ENCODE measurements at places on chromosomes 7 and 10.

DNA sequence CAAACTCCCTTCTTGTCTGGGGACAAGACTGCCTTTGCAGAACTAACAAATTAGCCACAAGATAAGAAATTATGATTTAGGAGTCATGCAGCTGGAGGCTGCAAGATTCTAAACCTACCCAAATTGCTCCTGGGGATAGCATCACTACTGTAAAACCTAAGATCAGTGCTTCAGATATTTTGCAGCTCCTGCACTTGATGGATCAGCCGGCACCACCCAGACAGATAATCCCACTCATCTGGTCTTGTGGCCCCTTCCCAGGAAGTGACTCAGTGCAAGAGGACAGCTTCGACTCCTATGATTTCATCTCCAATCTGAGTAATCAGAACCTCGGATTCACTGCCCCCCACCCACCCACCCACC lies 181.9 kb downstream of the AKR1D1 start:
- no peak for DNase-seq

- no peak for DNase-seq
These were observed 1.0 kb downstream of the BEND7 start for GRCh38 chr10:13527864-13528122.

DNA sequence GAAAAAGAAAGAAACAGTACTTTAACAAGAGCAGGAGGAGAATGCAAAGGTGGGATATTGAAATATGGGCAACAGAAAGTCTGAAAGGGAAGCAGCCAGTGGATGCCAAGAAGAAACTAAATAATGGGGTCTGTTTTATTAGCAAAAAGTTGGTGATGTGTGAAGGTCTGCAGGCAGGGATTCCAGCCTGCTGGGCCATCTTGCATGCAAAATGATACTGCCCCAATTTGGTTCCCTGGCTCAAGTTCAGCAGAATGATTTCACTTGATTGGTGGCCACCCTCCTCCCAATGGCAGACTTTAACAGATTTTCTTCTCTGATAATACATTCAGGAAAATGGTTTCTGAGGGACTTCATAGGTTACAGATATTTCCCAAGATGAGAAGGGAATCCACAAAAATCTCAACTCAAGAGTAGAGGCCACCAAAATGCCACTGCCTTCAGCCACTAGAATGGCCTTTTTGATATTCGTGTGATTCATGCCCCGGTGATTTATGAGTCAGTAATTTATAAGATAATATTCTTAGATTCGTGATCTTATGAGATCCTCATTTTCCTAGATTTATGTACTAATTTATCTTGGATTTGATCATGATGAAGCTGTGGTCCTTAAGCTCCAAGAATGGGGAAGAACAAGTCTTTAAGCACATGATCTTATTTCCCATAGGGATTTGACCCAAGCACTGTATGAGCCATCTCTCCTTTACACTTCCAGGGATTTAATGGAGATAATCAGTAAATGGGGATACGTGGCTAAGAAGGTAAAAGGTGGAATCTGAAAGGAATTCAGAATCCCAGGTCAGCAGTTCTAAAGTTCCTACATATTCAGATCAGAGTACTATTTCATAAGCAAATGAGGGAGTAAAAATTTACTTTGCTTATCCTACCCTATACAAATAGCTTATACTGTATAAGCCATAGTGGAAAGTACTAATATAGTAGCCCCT lies 32.3 kb upstream of the ADD3 start:
- DNase-seq: no peak

DNA sequence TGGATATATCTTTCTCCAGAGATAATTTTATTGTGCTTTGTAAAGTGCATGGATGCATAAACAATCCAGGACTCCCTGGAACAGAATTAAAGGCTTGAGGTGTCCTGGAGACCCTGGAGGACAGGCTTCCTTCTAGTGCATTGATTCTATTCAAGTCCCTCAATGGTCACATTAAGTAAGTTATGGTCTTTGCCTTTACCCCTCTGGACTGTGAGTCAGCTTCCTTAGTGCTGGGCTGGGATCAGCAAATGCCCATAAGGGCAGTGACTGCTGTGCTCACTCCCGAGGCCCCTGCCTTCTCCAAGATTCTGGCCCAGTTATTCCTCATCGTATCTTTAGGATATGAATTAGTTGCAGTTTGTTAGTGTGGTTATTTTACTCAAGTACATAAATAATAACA lies 178.7 kb upstream of the PRSS58 start:
- DNase-seq: no peak

- DNase-seq: no peak
These were observed 51.8 kb downstream of the PYROXD2 start for GRCh38 chr10:98363220-98363619.

DNA sequence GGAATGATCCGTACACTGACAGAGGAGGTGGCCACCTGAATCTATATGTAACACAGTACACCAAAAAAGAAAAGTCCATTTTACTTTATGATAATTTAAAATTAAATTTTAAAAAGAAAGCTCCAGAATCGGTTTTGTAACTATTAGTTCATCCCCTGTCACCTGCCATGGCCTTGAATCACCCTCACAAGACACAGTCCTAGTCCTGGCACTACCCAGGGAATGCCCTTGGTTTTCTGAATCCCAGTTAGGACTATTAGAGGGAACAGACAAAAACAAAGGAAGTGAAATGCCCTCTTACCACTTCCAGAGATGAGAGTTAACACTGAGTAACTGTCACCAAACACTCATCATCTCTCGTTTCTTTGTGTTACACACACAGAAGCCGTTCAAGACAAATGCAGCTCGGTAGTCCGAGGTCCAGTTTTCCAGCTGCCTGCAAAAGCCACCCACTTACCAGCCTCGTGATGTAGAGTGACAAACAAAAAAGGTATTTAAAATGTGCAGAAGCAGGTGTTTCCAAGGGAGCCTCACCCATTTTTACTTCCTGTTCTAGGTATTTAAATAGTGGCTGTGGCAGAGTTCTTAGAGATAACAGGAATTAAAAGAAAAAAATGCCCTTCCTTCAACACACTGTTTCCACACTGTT lies 6.1 kb downstream of the PTPRN2 start:
- DNase-seq: no peak

GRCh38 chr7:105178928-105179541 lies 165.0 kb downstream of the KMT2E start:
- no peak for DNase-seq

DNA sequence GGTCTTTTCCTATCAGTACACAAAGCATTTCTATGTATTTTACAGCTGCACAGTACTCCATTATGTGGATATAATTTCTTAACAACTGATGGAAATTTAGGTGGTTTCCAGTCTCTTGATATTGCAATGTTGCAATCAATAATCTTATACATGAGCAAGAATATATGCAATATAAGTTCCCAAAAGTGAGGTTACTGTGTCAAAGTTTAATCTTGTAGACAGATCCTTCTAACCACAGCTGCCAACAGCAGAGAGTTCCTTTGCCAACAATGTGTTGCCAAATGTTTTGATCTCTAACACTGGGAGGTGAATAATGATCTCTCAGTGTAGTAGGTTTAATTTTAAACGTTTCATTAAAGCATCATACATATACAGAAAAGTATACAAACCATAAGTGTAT lies 54.5 kb downstream of the CUL2 start:
- no peak for DNase-seq

- DNase-seq: peak; percentile 85
These were observed 2.8 kb downstream of the FAM180A start for GRCh38 chr7:135745703-135746312.

GRCh38 chr10:122477436-122477835 lies 16.1 kb downstream of the HTRA1 start:
- DNase-seq: no peak

GRCh38 chr10:97894092-97894491 lies 44.4 kb downstream of the GOLGA7B start:
- DNase-seq: no peak

DNA sequence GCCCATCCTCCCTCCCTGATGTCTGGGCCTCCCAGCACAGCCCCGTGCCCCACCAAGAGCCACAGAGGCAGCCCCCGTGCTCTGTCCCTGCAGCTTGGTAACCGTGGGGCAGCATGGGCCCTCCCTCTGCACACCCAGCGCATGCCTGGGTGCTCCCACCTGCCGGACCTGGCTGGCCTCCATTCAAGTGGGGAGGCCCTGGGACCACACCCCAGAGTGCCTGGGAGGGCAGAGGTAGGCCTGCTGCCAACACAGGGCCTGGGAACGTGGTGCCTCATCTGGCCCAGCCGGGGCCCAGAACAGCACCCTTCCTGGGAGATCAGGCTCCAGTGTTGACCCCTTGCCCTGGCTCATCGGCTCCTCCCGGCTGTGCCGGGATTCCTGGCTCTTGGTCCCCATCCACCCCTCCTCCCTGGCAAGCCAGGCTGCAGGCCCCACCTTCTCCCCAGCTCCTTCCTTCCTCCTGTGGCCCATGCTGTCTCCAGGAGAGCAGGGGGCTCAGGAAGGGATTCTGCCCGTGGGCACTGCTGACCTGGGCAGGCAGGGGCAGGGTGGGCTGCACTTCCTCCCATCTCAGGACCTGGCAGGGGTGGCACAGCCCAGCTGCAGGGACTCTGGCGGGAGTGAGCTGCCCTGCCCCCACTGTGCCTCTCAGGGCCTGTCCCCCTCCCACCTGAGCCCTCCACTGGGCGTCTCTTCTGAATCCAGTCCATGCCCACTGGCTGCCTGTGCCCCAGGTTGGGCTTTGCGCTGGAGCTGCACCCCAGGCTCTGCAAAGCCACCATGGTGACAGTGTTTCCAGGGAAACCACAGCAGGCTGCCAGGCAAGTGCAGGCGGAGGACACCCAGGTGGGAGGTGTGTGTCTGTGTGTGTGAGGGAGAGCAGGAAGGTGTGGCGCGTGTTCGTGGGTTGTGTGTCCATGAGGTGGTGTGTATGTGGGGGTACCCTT lies 32.6 kb downstream of the PWWP2B start:
- no peak for DNase-seq

GRCh38 chr7:152522571-152523067 lies 86.8 kb upstream of the KMT2C start:
- no peak for DNase-seq

GRCh38 chr7:49772916-49773217 lies 571 bp upstream of the VWC2 start:
- no peak for DNase-seq

GRCh38 chr7:92336662-92337340 lies 91.0 kb downstream of the ANKIB1 start:
- DNase-seq: no peak
